ENCODE measurements at places on chromosomes 16 and 17. TPM values are rescaled to one million over a fixed set of nuclear protein-coding genes. Genes with fewer than 3 reads are reported as not detected.

DNA sequence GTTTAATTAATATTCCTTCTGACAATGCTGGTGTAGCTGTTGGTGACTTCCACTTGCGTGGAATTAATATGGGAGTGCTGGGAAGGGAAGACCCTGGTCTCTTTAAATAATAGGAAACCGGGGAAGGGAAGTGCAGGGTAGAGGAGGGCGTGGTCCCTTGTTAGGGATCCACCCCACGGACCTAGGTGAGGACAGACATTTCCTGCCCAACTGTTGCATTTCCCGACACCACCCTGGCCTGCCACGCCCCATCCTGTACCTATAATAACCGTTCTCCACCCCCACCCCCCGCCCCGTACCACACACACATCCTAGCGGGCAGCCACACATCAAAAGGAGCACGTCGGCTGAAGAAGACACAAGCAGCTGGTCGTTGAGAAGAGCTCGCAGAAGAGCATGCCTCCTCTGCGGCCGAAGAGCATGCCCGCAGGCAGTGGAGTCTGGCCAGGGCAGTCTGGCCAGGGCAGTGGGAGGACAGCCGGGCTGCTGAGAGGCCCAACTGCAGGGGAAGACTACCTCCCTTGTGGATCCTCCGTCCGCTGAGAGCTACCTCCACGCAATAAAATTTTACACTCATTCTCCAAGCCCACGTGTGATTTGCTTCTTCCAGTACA lies 36.8 kb upstream of the MMD start:
- DNase-seq = no peak

SPATA22 gene
- not detected for polyA plus RNA-seq

DNA sequence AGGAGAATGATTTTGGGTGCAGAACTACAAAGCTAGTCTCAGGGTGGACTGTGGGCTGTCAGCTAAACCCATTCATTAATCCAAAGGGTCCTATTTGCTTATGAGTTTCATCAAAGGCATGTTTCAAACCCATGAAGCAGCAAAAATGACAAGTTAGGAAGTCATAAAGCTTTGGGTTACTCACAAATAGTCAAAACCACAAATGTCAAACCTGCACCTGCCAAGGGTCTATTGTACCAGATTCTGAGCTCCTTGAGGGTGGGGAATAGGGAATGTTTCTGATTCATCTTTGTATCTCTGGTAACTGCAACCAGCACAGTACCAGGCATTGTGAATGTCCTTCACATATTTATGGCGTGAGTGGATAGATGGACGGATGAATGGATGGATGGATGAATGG lies 317.7 kb downstream of the MAF start:
- no peak for DNase-seq

DNA sequence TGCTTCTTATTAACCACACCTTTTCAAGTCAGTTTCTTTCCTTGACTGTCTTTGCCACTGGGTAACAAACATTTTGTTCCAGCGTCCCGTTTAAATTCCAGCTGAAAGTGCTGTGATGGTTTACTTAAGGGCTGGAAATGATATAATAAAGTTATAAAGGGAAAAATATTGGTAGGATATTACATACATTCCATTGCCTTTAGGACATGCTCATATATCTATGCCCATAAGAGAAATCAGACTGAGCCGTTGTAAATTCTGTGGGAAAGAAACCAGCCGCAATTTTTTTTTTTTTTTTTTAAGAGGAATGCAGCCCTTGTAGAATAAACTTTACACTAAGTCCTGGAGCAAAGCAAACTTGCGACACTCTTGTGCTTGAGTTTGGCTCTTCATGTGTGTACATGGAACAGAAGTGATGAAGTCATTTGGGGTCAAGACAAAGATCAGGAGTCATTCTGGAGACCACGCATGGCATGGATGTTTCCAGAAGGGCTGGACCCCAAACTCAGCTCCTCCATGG lies 210.9 kb downstream of the XYLT1 start:
- no peak for DNase-seq

DNA sequence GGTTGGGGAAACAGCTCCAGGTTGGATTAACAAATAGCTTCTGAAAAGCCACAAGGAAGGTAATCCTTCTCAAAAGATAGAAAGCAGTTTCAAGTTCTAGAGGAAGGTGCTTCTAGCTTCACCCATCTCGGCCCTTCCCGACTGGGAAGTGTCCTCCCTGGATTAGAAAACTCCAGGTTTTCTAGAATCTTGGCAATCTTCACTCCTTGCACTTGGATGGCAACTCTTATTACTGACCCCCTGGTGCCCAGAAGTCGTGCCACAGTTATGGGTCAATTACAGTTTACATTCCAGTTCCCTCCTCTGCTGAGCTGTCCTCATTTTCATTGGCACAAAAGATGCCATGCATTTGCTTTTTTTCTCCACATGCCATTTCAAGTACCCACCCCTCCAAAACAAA lies 65.6 kb downstream of the SMG6 start:
- no peak for DNase-seq

GRCh38 chr16:27177031-27177774 lies 26.1 kb upstream of the KDM8 start:
- no peak for DNase-seq
